ENCODE measurements at places on chromosomes 12 and 14.
A peak's percentile ranks its signal among the peaks of the same experiment; 100 is the strongest.

DNA sequence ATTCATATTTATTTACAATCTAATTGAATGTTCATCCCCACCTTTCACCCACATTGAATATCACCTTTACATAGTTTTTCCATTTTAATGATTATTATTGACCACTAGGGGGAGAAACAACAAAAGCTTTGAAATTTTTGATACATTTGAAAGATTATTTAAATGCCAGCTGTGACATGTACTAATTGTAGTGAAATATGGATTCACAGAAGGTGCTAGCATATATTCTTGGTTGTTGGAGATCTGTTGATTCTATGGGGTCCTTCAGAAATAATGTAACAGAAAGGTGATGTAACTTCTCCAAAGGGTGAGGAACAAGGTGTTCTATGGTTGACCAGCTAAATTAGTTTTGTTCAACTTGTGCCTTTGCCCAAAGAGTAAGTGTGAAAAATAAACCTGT, 22.4 kb upstream of the GPR33 start:
- DNase-seq = peak; percentile 9

DNA sequence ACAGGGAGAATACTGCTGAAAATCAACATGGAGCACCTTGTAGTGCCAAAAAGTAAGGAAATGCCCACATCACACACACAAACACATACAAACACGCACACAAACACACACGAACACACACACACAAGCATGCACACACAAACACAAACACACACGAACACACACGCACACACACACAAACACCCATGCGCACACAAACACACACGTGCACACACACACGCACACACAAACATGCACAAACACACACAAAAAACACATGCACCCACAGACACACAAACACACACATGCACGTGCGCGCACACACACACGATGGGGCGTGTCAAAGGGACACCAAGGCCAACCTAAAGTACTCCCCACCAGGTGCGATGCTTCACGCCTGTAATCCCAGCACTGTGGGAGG, 61.7 kb upstream of the C14orf180 start:
- DNase-seq = no peak

GRCh38 chr14:91155626-91156089, 41.8 kb downstream of the DGLUCY start:
- no peak for DNase-seq

- no peak for DNase-seq
Observed at GRCh38 chr12:72110937-72111650, 161.1 kb upstream of the TRHDE start.

DNA sequence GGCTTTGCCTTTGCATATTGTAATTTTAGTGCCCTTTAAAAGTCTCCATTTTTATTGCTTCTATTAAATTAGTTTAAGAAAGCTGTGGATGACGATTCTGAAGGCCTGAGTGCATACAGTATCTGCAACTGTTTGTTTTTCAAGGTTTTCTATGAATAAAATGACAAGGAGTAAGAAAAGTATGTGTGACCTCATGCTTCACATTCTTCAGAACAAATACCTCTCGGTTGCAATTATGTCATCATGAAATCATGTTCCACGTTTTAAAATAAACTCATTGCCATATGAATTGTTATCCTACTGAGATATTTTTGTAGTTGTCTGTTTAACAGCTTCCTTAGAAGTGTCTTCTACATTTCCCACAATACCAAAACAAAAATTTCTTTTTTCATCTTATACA, 374.6 kb downstream of the MDGA2 start:
- no peak for DNase-seq

- DNase-seq = no peak
Observed at GRCh38 chr12:9341260-9341585, 133.0 kb upstream of the PZP start.

DNA sequence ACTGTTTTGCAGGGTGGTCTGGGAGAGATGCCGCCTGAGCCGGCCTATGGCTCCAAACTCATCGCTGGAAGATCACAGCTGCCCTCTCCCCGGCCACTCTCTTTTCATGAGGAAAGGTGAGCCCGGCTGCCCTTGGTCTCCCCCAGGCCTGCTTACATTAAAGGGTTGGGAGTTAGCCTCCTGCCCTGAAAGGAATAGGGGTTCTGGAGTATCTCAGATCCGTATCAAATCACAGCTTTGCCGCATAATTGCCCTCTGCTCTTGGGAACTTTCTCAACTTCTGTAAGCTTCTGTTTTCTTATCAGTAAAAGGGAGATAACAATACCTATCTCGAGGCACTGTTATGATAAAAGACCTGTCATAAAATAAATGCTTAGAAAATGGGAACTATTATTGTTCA, 17.6 kb downstream of the PHLDA1 start:
- no peak for DNase-seq
